ENCODE measurements at places on chromosomes 16 and 17.

GRCh38 chr16:24009098-24009497 is 173.3 kb downstream of the PRKCB start:
- no peak for DNase-seq

GRCh38 chr17:43760254-43760852 is 1.8 kb upstream of the SOST start:
- DNase-seq: peak; percentile 68

GRCh38 chr17:17538417-17539391 is 42.5 kb upstream of the RASD1 start:
- no peak for DNase-seq

DNA sequence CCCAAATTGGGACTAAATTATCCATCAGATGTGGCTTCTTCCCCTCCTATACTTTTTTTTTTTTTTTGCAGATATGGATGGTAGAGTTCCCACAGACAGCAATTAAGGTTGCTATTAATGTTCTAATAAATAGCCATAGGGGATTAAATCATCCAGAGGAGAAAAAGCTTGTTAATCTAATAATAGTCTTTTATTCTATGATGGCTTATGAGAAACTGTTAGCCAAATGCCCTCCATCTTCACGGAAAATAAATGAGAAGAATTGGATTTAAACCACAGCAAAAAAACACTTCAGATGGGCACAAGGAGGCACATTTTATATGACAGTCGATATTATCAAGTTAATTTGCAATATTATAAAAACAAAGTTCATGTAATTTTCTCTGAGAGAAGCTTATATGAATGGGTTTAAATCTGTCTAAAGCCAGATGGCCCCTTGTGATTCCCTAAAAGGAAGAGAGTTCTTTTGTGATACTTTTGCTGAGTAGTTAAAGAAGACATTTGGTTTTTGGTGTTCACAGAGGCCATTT is 5.1 kb upstream of the CAPNS2 start:
- DNase-seq: no peak

- no peak for DNase-seq
Measured at GRCh38 chr16:9185381-9185780, 93.9 kb downstream of the HAPSTR1 start.

DNA sequence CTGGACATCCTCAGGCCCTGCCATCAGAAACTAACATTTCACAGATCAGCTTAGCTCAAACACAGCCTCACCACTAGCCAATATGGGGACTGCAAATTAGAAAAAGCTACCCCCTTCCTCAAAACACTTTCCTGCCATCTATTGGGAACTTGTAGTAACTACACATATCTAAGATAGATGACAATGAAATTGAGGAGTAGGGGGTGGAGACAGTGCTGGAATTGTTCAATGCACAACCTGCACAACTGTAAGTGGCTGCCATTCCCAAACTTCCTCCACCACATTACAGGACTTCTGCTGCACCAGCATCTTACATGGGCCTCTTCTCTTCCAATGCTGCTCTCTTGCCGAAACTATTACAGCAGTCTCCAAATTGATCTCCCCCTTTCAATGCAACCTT is 21.9 kb downstream of the AIPL1 start:
- DNase-seq: no peak

- no peak for DNase-seq
Measured at GRCh38 chr16:71854369-71854948, 8.7 kb downstream of the ATXN1L start.

Data from stimulated activated CD8-positive, alpha-beta memory T cell treated with anti-CD3 and anti-CD28 coated beads, Interleukin-15, amount 100 ng/mL, for 4 hours (primary cell).